ENCODE measurements at places on chromosomes 2 and 18.

- DNase-seq = no peak
These were observed 96.8 kb downstream of the UBE2E3 start for GRCh38 chr2:181077128-181077709.

DNA sequence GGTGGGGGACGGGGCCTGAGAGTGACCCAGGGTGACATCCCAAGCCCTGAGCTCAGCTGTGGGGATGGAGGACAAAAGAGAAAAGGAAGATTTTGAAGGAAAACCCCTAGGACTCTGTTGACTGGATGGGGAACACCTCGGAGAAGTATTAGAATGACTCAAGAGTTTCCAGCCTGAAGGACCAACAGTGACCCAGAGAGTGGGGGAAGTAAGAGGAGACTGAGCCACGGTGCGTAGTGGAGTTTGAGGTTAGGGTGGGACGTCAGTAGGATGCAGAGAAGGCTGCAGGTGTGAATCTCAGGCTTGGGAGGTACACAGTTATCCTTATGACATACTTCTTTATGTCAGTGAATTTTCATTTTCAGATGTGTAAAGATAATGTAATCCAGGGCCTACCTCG lies 119.5 kb downstream of the NCK2 start:
- no peak for DNase-seq

DNA sequence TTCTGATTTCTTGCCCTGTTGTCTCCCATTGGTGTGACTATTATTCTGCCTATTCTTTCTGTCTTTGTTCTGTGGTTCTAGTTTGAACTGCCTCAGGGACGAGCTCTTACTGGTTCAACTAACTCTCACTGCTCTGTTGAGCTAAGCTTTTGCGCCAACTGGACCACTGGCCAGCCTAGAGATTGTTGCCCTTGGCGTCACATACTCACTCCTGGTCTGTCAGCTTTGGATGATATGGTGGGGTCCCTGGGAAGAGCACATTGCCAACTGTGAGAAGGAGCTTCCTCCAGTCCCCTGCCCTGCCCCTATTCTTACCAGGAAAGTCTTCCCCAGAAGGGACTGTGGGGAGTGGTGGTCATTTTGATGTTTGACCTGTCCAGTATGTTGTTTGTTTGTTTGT lies 6.0 kb downstream of the MTHFD2 start:
- DNase-seq = no peak

GRCh38 chr2:171069286-171069956 lies 91.3 kb downstream of the TLK1 start:
- DNase-seq = no peak

DNA sequence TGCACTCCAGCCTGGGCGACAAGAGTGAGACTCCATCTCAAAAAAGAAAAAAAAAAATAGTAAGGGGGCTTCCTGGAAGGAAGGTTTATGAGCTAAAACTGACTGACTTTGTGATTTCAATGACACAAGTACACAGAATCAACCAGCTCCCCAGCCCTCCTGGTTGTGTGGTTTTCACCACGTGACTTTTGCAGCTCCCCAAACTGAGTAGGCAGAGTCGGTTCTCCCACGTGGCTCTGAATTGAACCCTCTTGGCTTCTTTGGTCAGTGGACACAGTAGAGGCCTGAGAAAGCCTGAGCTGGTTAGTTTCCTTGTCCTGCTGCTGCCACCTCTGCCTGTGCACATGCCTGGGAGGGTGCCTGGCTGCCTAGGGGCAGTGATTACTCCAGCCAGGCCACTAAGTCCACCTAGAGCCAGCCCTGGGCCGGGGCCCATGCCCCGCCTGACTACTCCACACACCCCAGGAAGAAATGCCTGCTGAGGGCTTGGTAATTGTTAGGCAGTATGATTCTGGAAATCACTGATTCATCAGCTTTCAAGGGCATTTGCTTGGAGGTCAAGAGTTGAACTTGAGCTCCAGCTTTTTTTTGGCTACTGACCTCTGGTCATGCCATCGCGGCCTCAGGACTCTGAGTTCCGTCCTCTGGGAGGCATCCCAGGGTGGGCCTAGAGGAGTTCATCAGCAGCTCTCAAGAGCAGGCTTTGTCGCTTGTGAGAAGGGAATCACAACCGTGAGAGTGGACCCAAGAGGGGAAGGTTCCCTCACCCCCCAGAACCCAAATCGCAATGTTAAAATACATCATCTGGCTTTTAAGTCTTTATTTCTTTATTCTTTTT lies 431.9 kb upstream of the HS6ST1 start:
- DNase-seq = no peak

DNA sequence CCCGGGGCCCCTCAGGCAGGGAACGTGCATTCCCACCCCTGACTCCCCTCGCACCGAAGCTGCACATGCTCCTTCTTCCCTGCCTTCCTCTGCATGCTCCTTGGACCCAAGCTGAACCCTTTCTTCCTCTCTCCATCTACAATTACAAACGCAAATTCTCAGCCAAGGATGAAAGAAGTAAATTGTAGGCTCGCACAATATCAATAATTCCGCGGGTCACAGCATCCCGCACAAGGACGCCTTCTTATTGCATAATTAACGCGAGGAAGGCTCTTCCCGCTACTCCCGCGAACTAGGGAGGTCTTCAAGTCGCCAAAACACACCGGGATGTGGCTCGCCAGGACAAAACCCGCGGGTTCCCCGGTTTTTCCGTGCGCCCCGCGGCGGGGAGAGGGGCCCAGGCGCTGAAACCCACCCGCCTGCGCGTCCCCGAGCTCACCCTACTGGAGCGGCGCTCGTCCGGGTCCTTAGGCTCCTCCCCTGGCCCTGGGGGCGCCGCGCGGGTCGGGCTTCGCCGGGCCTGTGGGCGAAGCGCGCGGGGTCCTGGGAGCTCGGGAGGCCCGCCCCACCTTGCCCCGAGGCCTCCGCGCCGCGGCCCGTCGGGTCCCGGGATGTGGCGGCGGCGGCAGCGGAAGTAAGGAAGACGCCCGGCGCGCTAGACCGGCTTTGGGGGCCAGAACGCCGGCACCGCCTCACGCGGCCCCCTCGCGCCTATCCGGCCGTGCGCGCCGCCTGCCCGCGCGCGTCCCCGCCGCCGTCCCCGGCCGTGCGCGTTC lies at the start of gene CHST10:
Gene CHST10, minus strand, starts transcription at position 734 of the 776 bp plus-strand sequence. CDS start 10,993 bp downstream, outside the sequence.
- peak; percentile 66 for DNase-seq

- DNase-seq = no peak
These were observed 135.5 kb downstream of the NDUFA10 start for GRCh38 chr2:239889641-239890121.

GRCh38 chr2:174602745-174603144 lies 5.1 kb upstream of the WIPF1 start:
- no peak for DNase-seq

DNA sequence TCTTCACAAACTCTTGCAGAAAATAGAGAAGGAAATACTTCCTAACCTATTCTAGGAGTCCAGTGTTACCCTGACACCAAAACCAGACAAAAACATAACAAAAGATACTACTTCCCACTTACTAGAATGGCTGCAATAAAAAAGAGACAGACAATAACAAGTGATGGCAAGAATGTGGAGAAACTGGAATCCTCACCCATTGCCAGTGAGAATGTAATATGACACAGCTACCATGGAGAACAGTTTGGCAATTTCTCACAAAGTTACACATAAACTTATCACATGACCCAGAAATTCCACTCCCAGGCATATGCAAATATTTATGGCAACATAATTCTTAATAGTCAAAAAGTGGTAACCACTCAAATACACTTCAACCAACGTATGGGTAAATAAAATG lies 209.8 kb upstream of the CTAGE1 start:
- no peak for DNase-seq

DNA sequence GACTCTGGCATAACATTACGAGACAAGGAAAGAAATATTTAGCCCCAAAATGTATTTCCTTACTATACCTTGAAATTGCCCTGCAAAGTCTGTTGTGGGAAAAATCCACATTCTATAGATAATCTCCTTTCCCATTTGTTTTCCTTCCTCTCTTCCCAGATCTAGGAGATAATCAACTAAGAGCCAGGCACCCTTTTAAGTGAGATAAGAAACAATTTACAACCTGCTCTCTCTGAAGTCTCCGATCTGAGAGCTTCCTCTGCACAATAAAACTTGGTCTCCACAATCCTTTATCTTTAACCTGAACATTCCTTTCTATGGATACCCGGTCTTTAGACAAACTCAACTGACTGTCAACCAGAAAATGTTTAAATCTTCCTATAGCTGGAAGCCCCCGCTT lies 1160.7 kb upstream of the NRXN1 start:
- DNase-seq = no peak

- DNase-seq = no peak
These were observed 490.7 kb downstream of the EIPR1 start for GRCh38 chr2:2886922-2887321.

DNA sequence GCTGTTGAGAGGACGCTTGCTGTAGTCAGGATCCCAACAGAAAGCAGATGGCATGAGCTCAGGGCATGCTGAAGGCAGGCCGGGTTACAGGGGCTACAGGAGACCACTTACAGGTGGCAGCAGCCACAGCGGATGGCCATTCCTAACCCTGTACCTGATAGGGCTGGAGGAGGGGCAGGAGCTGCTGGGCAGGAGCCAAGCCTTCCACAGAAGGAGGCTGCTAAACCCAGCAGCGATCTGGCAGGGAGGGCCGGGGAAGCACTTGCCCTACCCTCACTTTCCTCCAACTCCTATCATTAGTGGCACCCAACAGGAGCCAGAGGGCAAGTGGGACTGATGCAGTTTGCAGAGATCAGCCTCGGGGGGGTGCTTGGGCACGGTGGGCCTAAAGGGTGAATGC lies 2.0 kb downstream of the ASB18 start:
- no peak for DNase-seq

- DNase-seq = no peak
These were observed 28.6 kb downstream of the KCMF1 start for GRCh38 chr2:84999553-84999955.

- no peak for DNase-seq
These were observed 12.3 kb upstream of the DCTN1 start for GRCh38 chr2:74392449-74392743.

DNA sequence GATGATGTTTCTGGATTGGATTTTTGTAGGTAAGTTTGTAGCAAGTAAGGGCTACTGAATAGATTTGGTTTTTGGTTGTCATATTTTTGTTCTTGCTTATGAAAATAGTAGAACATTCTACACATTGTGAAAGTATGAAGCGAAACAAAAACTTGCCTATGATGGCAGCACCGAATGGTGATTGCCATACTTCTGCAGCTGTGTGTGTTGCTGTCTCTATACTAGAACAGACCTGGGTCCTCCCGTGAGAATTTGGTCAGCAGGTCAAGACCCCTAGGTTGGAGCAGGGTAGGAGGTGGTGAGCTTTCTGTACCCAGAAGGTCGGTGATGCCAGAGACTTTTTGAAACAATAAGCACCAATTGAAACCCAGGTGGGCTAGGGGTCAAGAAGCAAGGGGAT lies 322.6 kb downstream of the PRKCE start:
- DNase-seq = no peak

DNA sequence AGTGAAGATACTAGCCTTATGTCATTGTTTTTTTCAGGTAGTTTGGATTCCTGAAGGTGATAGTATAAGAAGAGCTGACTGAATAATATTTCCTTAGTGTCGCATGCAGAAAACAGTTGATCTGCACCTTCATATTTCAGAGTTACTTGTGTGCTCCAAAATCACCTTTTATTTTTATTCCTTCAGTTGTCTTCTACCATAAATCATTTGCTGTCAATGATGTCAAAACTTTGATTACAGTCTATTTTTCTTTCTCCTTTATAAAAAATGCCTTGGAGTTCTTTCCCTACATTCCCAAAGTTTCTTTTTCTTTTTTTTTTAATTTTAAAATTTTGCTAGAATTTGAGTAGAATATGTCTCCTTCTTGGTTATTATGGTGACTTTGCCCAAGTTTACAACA lies 142.3 kb downstream of the GULP1 start:
- DNase-seq = no peak

- no peak for DNase-seq
These were observed 68.4 kb downstream of the NXPH2 start for GRCh38 chr2:138711812-138712211.

DNA sequence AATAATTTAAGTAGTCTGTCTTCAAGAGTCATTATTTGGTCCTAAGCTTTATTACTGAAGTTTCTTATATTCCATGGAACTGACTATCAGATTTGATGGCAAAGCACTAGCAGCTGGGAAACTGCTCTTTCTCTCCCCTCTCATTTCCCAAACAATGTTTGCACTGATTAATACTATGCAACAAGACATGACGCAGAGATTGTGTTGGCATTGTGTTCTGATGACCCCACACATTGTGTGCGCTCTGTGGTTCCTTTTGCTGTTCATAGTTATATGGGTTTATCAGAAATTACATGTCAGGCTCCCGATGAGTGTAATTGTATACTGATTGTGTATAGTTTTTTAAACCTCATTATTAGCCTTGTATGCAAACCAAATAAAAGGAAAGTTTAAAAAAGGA lies 331.6 kb upstream of the FANCL start:
- DNase-seq = no peak

DNA sequence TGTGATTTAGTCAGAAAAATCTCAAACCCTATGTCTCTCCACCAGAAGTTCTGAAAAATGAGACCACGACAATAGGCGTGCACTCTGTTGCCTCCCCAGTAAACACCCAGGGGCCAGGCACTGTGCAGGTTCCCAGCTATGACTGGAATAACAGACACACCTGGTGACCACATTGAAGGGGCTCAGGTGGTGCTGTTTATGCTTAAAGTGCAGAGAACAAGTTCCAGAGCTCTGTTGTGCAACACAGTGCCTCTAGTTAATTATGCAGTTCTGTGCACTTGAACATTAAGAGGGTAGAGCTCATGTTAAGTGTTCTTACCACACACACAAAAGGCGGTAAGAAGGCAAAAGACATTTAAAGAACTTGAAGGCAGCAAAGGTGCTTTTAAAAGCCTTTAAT lies 52.6 kb upstream of the AFF3 start:
- no peak for DNase-seq

- no peak for DNase-seq
These were observed 628 bp upstream of the ZFAND2B start for GRCh38 chr2:219205981-219206327.

GRCh38 chr2:43537137-43537536 lies 58.7 kb downstream of the THADA start:
- no peak for DNase-seq

DNA sequence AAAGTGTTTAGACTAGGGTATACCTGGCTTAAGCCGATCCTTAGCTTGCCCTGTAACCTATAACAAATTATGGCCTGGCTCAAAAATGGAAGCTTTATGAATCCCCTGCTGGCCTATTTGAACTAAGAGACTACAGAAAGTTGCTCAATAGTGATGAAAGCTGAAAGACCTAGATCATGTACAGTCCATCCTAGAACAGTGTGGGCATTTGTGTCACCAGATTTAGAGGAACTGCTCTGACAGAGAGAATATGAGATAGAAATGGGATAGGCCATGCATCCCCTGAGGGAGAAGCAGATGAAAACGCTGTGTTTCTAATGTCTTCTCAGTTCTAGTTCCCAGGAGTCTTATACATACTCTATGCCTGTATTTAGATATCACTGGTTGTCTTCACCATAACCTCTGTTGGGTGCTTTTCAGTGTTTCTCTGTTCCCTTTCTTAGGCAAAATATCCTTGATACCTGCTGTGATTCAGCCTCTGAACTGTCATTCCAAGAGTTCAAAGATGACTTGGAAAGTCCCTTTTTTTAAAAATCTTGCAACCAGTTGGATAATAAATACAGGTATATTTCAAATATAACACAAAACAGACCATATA lies 246.9 kb upstream of the SLC39A10 start:
- no peak for DNase-seq

GRCh38 chr2:3021720-3022119 lies 355.9 kb downstream of the EIPR1 start:
- DNase-seq = no peak
